ENCODE measurements at places on chromosomes 6 and 20. TPM values are rescaled to one million over a fixed set of nuclear protein-coding genes. Genes with fewer than 3 reads are reported as not detected.

RBL1 gene
- 14.2 TPM for total RNA-seq

PRDM13 gene
- total RNA-seq = 1.0 TPM

AP5S1 gene
- total RNA-seq = 25.9 TPM

DNA sequence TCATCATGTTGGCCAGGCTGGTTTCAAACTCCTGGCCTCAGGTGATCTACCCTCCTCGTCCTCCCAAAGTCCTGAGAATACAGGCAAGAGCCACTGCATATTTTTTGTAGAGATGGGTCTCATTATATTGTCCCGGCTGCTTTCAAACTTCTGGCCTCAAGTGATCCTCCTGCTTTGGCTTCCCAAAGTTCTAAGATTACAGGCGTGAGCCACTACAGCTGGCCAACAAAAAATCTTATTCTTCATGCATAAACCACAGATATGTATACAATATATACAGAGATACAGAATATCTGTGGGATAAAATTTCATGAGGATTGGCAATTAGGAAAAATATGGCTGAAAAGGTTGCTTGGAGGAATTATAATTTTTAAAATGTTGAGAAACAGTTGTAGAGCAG, 49.9 kb downstream of the SLC35A1 start:
- H3K27ac ChIP-seq = no peak overlapping the region
- no peak overlapping the region for H3K4me3 ChIP-seq
- H3K27me3 ChIP-seq = no peaks in the 10 kb centered on the region
- peaks cover 5% of the 10 kb centered on the region for H3K36me3 ChIP-seq
- DNase-seq = no peak

DNA sequence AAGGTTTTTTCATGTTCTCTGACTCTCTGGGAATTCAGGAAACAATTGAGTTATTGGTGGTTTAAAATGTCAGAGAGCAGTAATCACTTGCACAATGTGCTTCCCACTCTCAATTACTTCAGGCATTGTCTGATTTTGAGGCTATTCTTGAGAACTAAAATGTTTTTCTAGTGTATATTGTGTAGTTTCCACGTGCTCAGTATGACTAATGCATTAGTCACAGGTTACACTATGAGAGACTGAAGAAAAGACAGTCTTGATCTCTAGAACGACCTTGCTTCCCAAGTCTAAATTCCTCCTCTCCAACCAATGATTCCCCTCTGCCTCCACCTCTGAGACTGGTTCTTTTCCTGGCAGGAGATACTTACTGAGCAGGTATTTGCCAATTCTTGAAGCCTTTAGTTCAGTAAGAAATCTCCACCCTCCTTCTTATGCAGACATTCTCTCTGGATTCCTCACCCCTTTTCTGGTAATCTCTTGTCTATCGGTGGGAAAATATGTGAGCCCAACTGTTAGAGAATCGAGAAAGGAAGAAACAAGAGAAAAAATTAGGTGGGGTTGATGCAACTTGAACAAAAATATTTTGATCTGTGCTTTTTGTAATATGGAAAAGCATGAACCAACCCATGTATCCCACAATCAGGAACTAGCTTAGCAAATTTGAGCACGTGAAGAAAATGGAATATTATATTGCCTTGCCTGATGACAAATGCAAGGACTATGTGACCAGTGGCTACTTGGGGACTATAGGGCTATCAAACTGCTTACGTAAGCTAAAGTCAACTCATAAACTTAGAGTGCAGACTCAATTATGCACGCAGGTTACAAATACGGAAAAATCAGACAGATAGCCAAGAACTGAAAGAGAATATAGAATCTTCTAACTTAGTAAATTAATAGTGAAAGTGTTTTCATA, 61.1 kb upstream of the SLC22A16 start:
- H3K27me3 ChIP-seq = no peaks in the 10 kb centered on the region
- H3K27ac ChIP-seq = no peak overlapping the region
- H3K36me3 ChIP-seq = no peaks in the 10 kb centered on the region
- DNase-seq = no peak
- H3K4me3 ChIP-seq = no peak overlapping the region

DNA sequence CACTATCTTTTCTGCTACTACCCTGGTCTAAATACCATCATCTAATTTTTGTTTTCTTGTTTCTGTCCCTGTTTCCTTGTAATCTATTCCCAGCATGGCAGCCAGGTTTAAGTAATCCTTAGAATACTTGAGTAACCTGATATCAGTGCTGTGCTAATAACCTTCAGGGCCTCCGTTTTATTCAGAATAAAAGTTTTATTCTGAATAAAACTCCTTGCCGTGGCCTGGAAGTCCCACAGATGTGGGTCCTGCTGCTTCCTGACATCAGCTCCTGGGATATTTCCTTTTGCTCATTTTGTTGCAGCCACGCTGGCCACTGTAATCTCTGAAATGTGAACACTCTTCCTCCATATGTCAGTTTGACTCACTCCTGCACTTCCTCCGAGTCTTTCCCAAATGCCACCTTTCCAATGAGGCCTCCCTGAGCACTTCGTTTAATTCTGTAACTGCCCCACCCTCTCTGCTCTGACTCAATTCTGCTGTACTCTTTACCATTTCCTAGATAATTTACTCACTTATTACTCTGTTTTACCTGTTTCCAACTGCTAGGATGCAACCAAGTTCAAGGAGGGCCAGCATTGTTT, 114.0 kb upstream of the FOXA2 start:
- H3K36me3 ChIP-seq = no peaks in the 10 kb centered on the region
- H3K4me1 ChIP-seq = no peaks in the 10 kb centered on the region
- DNase-seq = no peak
- H3K27ac ChIP-seq = no peak overlapping the region

DNA sequence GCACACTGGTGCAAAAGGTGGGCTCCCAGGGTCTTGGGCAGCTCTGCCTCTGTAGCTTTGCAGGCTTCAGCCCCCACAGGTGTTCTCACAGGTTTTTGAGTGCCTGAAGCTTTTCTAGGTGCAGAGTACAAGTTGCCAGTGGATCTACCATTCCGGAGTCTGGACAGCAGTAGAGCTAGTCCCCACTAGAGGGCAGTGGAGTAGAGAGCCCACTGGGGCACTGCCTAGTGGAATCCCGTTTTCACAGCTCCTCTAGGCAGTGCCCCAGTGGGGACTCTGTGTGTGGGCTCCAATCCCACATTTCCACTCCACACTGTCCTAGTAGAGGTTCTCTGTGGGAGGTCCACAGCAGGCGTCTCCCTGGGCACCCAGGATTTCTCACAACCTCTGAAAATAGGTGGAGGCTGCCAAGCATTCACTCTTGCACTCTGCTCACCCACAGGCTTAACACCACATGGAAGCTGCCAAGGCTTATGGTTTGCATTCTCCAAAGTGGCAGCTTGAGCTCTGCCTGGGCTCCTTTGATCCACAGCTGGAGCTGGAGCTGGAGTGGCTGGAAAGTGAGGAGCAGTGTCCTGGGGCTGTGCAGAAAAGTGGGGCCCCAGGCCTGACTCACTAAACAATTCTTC, 86.3 kb upstream of the PROKR2 start:
- peak; percentile 43 for DNase-seq
- H3K36me3 ChIP-seq = no peaks in the 10 kb centered on the region
- H3K27ac ChIP-seq = no peak overlapping the region
- H3K4me3 ChIP-seq = no peak overlapping the region

GRCh38 chr20:17558154-17558940, 11.5 kb upstream of the DSTN start:
- no peaks in the 10 kb centered on the region for H3K27me3 ChIP-seq
- H3K27ac ChIP-seq = no peak overlapping the region
- H3K4me3 ChIP-seq = no peak overlapping the region
- no peaks in the 10 kb centered on the region for H3K4me1 ChIP-seq
- H3K36me3 ChIP-seq = no peaks in the 10 kb centered on the region

DNA sequence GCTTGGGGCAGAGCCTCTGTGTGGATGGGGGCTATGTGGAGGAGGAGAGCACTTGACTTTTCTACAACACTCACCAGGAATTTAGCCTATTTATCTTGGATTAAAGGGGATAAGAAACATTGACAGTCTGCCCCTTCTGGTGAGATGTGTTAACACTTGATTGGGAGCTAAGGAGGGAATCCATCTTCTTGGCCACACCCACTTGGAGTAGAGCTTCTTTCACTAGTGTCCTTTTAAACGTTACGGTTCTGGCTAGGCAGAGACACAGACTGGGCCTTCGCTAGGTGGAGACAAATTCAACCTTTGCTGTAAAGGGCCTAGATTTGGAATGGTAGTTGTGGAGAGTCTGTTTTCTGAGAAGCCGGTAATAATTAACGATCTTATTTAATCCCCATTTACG, 15.5 kb upstream of the TPBG start:
- H3K4me3 ChIP-seq = peak overlapping the region; percentile 24
- no peaks in the 10 kb centered on the region for H3K4me1 ChIP-seq
- no peaks in the 10 kb centered on the region for H3K27me3 ChIP-seq
- H3K27ac ChIP-seq = no peak overlapping the region
- H3K36me3 ChIP-seq = no peaks in the 10 kb centered on the region
- no peak for DNase-seq

- no peak for DNase-seq
- H3K27ac ChIP-seq = no peak overlapping the region
- no peaks in the 10 kb centered on the region for H3K27me3 ChIP-seq
- H3K36me3 ChIP-seq = no peaks in the 10 kb centered on the region
- H3K4me1 ChIP-seq = no peaks in the 10 kb centered on the region
- H3K4me3 ChIP-seq = no peak overlapping the region
Observed at GRCh38 chr6:35905841-35906498, 14.9 kb downstream of the SRPK1 start.

- no peak overlapping the region for H3K4me3 ChIP-seq
- H3K27ac ChIP-seq = no peak overlapping the region
- no peak for DNase-seq
Observed at GRCh38 chr6:74735304-74735703, 470.5 kb downstream of the COL12A1 start.

DNA sequence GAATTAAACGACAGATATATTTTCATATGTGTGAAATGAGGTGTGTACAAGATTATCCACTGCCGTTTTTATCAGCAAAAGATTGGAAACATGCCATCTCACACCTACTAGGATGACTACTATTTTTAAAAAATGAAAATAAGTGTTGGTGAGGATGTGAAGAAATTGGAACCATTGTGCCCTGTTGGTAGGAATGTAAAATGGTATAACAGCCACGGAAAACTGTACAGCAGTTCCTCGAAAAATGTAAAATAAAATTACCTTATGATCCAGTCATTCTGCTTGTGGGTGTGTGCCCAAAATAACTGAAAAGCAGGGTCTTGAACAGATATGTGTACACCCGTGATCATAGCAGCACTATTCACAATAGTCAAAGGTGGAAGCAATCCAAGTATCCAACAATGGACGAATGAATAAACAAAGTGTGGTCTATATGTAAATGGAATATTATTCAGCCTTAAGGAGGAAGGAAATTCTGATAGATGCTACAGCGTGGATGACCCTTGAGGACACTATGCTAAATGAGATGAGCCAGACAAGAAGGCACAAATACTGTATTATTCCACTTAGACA, 27.0 kb upstream of the CCN5 start:
- no peak overlapping the region for H3K4me3 ChIP-seq
- H3K4me1 ChIP-seq = peaks cover 30% of the 10 kb centered on the region
- no peaks in the 10 kb centered on the region for H3K36me3 ChIP-seq
- no peaks in the 10 kb centered on the region for H3K27me3 ChIP-seq
- DNase-seq = no peak

DNA sequence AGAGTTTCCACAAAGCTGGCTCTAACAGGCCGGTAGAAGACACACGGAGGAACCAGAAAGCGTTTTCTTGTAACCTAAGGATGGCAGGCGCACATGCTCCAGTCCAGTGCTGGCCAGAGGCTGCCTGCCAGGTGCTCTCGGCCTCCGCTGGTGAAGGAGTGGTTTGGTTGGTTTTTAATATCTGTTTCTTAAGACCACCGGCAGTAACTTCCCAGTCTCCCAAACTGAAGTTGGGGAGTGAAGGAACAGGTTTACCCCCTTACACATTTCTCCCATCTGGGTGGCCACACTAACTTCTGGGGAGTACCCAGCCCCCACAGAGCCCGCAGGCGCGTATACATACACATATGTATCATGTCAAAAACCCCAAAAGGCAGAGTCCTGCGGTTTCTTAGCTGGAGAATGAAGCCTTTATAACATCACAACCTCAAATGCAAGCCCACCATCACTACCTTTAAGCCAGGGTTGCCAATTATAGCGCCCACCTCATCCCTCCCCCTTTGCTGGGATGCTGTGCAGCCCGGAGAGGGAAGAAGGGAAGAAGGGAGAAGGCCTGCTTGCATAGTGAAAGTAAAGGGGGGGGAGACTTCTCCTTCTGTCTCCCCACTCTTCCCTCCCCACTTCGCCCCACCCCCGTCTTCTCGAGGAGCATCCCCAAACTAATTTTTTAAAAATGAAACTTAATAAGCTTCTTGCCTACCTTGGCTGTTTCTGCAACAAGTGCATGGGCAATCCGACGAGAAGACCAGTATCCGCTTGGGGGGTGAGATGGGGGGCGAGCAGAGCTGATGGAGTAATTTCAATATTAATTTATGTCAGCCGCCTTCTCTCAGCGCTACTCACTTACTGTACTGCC, 1.0 kb downstream of the TRERF1 start:
- peak overlapping the region; percentile 59 for H3K27ac ChIP-seq
- peaks cover 20% of the 10 kb centered on the region for H3K4me1 ChIP-seq
- DNase-seq = peak; percentile 55
- H3K36me3 ChIP-seq = no peaks in the 10 kb centered on the region
- H3K27me3 ChIP-seq = no peaks in the 10 kb centered on the region
- peak overlapping the region; percentile 77 for H3K4me3 ChIP-seq

GRCh38 chr6:143449714-143450452, 612 bp downstream of the ADAT2 start:
- peak overlapping the region; percentile 71 for H3K4me3 ChIP-seq
- peak; percentile 53 for DNase-seq
- H3K27me3 ChIP-seq = no peaks in the 10 kb centered on the region
- H3K4me1 ChIP-seq = peaks cover 14% of the 10 kb centered on the region

- H3K27ac ChIP-seq = no peak overlapping the region
- H3K27me3 ChIP-seq = no peaks in the 10 kb centered on the region
- H3K4me1 ChIP-seq = no peaks in the 10 kb centered on the region
- no peak overlapping the region for H3K4me3 ChIP-seq
Observed at GRCh38 chr6:110949679-110950285, 8.7 kb upstream of the GTF3C6 start.
